Left kidney (tissue), 8 donors: ENCODE measurements at places on chromosomes 16 and 17.

DNA sequence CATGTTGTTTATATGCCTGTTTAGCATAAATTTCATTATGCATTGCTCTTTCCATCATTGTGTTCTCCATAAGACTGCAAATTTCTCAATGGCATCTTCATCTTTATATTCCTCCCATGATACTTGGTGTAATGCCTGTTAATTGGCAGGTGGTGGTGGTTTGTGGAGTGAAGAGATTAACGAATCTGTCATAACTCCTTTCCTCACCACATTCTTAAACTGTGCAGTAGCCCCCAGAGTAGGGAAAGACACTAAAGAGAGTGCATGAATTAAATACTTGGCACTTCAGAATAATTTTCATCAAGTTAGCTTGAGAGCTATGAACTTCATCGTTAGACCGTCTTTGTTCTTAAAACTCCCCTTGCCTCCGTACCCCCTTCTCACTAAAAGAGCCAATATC lies 329.7 kb downstream of the HS3ST3B1 start:
- no peak for DNase-seq

- no peak for DNase-seq
Measured at GRCh38 chr17:40264458-40265185, 23.1 kb upstream of the CDC6 start.

DNA sequence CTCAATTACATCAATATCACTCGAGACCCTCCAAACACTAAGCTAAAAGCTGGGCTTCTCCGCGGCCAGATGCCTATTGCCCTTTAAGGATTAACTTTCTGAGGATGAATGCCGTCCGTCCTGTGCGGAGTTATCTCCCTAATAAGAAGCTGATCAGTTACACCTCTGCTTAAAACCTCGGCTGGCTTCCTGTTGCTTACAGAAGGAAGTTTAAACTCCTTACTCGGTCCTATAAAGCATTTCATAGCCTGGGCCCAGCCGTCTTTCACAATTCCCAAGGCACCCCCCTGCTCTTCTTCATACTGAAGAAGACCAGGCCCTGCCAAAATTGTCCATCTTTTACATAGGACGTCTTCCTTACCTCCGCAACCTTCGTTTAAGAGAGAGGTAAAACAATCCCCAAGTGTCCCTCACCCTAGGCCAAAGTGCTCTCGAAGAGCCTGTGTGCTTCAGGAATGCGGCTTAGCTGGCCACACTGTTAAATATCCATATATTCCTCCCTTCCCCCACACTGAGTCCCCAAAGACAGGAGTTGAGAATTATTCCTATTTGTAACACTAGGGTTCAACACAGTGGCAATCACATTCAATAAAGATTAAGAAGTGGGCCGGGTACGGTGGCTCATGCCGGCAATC lies 112.6 kb upstream of the IRX5 start:
- no peak for DNase-seq

GRCh38 chr17:73546114-73546513 lies 98.1 kb downstream of the SDK2 start:
- no peak for DNase-seq

- DNase-seq, result no peak
Measured at GRCh38 chr16:84967828-84968227, 43.5 kb downstream of the ZDHHC7 start.

GRCh38 chr17:17568772-17569195 lies 22.7 kb downstream of the PEMT start:
- no peak for DNase-seq

DNA sequence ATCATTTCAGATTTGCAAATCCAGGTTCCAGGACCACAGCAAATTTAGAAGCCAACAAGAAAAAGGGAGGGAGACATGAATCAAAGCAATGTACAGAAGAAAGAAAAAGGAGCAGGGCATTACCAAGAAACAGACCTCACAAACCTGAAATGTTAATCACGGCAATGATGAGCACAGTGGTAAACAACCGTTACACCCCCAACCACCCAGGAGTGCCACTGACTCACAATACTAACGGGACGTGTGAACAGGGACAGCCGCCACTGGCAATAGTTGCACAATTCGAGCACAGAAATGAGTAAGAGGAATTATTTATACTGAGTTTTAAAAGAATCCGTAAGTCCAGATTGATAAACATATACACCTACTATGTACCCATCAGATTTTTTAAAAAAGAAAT lies 13.8 kb downstream of the USP22 start:
- DNase-seq, result no peak

DNA sequence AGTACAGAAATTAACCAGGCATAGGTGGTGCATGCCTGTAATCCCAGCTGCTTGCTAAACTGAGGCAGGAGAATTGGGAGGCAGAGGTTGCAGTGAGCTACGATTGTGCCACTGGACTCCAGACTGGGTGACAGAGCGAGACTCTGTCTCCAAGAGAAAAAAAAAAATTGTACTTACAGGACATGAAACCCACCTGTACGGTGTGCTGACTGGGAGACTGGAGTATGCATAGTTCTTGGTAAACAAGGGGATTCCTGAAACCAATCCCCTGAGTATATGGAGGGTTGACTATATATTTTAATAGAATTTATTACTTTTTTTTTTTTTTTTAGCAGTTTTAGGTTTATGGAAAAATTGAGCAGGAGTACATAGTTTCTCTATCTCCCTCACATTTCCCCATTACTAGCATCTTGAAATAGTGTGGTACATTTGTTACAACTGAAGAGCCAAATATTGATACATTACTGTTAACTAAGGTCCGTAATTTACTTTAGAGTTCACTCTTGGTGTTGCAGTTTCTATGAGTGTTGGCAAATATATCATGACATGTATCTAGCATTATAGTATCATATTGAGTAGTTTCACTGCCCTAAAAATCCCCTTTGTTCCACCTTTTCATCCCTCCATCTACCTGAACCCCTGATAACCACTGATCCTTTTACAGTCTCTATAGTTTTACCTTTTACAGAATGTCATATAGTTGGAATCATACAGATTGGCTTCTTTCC lies 19.3 kb downstream of the TENT4B start:
- DNase-seq, result no peak

- no peak for DNase-seq
Measured at GRCh38 chr17:36901506-36901905, 35.8 kb upstream of the LHX1 start.

GRCh38 chr17:44360144-44360533 lies 3.5 kb downstream of the FAM171A2 start:
- DNase-seq, result no peak

GRCh38 chr16:79100447-79100846 lies 500.1 kb downstream of the MAF start:
- DNase-seq, result no peak

DNA sequence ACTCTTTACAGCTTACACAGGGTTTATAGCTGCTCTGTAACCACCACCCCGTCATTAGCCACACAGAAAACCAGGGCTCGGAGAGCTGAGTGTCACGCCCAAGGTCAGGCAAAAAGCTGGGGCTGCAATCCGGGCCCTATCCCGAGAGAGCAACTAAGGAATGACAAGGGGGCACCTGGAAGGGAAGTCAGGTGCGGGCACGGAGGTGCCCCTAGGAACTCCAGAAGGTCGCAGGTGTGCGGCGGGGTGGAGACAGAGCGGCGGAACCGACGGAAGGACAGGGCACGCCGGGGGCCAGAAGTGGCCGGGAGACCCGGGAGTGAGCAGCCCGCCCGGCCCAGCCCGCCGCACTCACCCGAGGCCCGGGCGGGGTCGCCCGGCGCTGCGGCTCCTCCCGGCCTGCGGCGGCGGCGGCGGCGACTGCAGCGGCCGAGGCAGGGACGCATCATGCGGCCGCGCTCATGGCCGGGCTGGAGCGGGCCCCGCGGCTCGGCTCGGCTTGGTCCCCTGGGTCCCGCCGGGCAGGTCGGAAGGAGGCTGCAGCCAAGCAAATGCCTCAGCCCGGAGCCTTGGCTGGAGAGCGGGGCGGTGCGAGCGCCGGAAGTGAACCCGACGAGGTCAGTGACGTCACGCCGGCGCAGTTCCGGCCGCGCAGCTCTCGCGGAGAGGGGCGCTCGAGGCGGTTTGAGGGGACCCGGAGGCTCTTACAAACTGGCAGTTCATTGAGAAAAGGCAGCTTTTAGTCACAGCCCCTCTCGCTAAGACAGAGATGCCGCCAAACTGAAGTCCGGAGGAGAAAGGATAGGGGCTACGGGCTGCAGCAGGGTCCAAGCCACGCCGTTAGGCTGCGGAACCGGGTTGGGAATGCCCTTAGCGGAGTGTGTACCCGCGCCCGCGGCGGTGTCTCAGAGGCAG lies at the start of gene ZDHHC7:
ZDHHC7 (minus strand) TSS at position 605 of the 915 bp plus-strand sequence. CDS start 20,917 bp downstream, outside the sequence.
- peak; percentile 84 for DNase-seq

DNA sequence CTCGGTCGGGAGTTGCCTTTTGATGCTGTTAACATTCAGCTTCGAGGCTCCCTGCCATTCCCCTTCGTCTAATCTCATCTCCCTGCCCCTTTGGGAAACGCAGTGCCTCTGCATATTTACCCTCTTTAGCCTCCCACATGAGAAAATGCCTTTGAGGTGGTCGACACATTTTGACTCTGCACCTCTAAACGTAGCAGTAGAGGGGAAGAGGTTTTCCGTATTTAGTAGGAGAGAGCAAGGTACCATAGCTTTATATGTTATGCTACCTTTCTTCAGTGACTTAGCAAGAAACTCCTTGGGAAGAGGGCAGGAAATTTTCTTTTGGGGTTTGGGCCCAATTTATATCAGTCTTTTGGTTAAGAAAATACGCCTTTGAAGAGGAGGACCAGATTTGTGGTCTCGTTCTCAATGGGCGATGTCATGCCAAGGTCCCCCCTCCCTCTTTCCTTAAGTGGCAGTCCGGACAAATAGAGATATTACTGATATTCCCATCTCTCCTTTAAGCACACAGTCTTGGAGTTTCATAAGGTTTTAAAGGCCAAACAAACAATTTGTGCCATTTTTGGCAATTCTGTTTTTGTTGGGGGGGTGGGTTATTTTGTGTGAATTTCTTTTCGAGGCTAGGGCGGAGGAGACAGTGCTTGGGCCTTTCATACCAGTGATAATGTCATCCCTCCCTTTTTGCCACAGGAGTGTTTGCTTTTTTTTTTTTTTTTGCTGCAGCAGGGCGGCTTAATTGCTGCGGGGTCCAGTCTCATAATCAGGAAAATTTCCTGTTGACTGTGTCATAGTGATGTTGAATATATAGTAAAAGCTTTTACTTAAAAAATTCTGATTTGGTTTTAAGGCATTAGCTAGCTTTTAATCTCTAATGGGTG lies 1.5 kb downstream of the PAFAH1B1 start:
- peak; percentile 25 for DNase-seq

GRCh38 chr16:26701243-26701886 lies 365.4 kb upstream of the C16orf82 start:
- no peak for DNase-seq

- DNase-seq, result no peak
Measured at GRCh38 chr17:81206657-81207056, 16.1 kb downstream of the CEP131 start.

- peak; percentile 77 for DNase-seq
Measured at GRCh38 chr16:84836234-84836647, 16.5 kb downstream of the CRISPLD2 start.

GRCh38 chr17:18259621-18260331 lies 686 bp upstream of the MIEF2 start:
- DNase-seq, result no peak

- no peak for DNase-seq
Measured at GRCh38 chr16:7644811-7645210, 312.2 kb downstream of the RBFOX1 start.

DNA sequence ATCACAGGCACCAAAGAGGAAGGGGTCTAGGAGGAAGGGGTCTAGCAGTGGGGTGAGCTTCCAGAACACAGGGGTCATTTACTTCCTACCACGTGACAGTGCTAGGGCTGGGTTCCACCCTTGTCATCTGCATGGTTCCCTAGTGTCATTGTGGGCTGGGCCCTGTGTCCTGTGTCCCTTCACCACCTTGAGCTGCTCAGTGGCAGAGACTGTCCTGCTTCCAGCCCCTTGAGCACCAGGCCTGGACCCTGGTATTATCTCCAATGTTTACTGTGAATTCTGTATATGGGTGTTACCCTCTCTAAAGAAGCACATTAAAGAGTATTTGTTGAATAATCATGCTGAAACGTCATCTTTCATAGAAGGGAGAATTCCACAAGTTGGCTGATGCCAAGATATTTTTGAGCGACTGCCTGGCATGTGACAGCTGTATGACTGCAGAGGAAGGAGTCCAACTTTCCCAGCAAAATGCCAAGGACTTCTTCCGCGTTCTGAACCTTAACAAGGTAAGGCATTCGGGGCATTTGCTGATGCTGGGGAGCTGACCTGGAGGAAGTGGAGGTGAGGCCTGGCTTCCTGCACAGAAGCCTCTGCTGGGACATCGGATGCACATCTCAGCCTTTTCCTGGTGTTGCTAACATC lies 5.5 kb downstream of the NARF start:
- no peak for DNase-seq

GRCh38 chr17:49259663-49260010 lies 29.1 kb upstream of the PHOSPHO1 start:
- no peak for DNase-seq

DNA sequence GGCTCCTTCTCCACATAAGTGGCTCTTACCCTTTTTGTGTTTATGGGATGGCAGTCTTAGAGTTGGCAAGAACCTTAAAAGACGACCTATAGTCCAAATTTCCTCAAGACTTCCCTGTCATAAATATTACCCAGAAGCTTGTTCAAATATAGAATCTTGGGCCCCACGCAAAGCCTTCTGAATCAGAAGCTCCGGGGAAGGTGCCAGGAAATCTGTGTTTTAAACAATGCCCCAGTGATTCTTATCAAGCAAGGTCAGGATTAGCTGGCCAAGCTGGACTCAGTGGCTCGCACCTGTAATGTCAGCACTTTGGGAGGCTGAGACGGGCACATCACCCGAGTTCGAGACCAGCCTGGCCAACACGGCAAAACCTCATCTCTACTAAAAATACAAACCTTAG lies 85.7 kb downstream of the TIMM22 start:
- no peak for DNase-seq

GRCh38 chr16:60392380-60392779 lies 1643.9 kb downstream of the CDH8 start:
- DNase-seq, result no peak

- DNase-seq, result no peak
Measured at GRCh38 chr16:31177136-31177535, 2.8 kb upstream of the FUS start.

GRCh38 chr17:7841396-7841914 lies 7.4 kb downstream of the KDM6B start:
- DNase-seq, result peak; percentile 53

- no peak for DNase-seq
Measured at GRCh38 chr17:68401288-68401687, 56.0 kb downstream of the WIPI1 start.

GRCh38 chr16:85465328-85466303 lies 147.5 kb upstream of the GSE1 start:
- DNase-seq, result no peak

DNA sequence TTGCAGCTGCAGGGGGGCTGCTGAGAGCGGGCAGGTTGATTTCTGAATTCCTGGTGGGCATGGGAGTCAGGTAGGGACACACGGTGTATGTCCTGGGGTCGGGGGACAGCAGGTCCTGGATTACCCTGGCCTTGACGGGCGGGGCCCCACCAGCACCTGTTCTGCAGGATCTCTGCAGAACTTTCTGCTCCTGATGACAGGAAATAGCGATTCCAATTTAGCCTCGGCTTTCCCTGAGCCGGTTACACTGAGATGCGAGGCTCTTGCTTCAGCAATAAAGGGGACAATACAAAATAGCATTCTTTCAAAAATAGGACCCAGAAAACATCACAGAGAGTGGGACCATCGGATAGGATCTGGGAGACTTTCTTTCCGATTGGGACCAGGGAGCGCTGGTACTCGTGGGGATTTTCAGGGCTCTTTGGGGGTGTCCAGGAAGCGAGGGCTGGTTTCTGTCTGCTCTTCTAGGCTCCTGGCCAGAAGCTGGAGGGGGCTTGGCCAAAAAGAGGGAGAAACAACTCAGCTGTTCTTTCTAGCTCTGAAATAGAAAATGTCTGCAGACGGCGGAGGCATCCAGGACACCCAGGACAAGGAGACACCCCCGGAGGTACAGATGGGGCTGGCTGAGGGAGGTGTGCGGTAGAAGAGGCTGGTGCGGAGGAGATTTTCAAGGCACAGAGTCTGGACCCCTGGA lies 642 bp downstream of the ZNF205 start:
- no peak for DNase-seq
